ENCODE measurements at places on chromosomes 7 and 10. TPM values are rescaled to one million over a fixed set of nuclear protein-coding genes. Genes with fewer than 3 reads are reported as not detected.
A peak's percentile ranks its signal among the peaks of the same experiment; 100 is the strongest.

DNA sequence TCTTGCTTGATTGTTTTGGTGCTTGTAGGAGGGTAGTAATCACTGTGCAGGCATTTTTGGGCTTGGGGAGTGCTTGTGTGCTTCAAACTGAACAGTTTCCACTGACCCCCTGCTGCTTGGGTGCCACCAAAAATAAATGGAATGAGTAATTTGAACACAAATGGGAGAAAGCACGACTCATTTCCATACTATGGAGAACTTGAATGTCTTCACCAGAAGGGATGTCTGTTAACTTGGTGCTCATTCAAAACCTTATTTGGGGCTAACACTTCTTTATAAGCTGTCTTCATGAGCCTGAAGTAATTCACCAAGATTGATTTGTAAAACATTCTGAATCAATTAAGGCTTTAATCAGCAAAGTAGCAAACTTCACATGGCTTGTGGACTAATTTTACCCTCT lies 560.3 kb downstream of the SDK1 start:
- DNase-seq = no peak

- DNase-seq = no peak
These were observed 10.9 kb downstream of the JAKMIP3 start for GRCh38 chr10:132076578-132077081.

DNA sequence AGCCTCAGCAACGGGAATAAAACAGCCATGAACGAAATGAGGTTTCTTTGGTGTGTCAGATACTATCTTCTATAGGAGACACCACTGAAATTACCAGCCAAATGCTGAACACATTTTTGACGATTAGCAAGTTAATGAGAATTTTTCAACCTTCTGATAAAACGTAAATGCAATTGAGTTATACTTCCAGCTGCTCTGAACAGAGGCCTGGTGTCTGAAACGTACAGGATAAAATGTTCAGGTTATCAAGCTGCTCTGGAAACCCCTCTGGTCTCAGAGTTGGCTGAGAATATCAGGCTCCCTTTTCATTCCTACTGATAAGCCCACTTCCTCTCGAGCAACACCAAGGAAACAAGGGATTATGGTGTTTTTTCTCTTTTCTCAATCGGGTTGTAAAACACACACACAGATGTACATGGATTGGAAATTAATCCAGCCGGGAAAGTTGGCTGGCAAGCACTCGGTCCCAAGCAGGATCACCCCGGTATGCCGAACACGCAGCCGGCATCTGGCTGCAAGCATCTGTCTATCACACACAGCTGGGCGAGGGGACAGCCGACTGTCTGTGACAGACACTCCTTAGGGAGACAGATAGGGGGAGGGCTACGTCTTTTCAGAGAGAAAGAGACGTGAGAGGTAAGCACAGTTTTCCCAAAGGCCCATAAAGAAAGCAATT lies 171.8 kb downstream of the PRKAG2 start:
- no peak for DNase-seq

GRCh38 chr7:79774150-79774549 lies 320.7 kb upstream of the MAGI2 start:
- no peak for DNase-seq

DNA sequence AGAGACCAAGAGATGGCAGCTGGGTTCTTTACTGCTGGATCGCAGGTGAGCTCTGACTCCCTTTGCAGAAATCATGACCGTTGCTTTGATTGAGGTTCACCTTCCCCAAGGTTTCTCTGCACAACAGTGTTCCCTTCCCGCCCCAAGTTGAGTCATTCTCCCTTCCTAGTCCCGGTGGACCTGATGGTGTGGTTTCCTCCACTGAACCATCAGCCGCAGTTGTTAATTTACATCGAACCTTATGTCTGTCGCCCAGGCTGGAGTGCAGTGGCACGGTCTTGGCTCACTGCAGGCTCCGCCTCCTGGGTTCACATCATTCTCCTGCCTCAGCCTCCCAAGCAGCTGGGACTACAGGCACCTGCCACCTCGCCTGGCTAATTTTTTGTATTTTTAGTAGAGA lies 5.8 kb downstream of the ZSCAN25 start:
- DNase-seq = no peak

- no peak for DNase-seq
These were observed 43.3 kb upstream of the HBP1 start for GRCh38 chr7:107125475-107125874.

DNA sequence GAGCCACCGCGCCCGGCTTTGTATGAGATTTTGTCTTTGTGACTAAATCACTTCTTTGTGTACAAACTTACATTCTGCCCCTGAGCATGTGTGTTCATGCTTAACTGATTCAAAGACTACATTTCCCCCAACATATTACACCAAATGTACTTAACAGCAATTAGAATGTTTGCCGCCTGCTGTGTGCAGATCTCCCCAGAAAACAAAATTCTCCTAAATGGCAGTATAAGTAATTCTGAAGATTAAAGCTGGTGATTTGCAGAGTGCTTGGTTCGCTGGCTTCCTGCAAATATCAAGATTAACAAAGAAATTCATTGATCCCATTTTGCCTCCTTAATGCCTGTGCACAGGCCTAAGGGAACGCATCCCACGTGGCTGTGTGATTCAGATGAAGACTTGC lies 230.3 kb downstream of the GALNT17 start:
- no peak for DNase-seq

DNA sequence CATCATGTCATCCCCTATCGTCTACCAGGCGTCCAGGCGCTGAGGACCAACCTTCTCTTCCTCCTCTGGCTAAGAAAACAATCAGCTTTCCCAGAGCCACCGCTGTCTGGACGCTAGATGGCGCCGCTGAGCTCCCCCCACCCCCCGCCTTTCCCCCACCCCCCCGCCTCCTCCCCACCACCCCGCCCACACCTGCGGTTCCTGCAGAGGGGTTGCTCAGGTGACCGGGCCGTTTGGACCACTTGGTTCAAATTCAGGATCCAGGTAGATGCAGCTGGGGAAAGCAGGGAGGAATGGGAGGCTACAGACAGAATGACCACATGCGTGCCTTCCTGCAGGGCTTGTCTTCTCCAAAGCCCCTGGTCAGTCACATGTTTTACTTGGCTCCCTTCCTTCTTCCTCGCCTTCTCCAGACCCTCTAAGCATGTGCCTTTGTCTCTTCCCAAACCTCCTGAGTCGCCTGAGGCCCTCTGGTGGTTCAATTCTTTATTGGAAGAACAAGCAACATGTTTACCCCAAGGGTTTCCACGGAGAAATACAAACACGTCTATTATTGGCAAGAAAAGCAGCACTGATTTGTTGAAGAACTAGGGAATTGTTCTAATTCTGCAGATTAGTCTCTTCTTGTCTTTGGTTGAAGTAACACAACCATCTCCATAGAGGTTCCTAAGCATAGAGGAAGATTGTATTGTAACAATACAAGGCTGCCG lies 24.7 kb downstream of the AOC1 start:
- DNase-seq = peak; percentile 82

- DNase-seq = no peak
These were observed 125.3 kb upstream of the CELF2 start for GRCh38 chr10:10892290-10892875.

- no peak for DNase-seq
These were observed 28.1 kb downstream of the OAT start for GRCh38 chr10:124390471-124391187.

LGI1 gene
- total RNA-seq = 4.2 TPM

DNA sequence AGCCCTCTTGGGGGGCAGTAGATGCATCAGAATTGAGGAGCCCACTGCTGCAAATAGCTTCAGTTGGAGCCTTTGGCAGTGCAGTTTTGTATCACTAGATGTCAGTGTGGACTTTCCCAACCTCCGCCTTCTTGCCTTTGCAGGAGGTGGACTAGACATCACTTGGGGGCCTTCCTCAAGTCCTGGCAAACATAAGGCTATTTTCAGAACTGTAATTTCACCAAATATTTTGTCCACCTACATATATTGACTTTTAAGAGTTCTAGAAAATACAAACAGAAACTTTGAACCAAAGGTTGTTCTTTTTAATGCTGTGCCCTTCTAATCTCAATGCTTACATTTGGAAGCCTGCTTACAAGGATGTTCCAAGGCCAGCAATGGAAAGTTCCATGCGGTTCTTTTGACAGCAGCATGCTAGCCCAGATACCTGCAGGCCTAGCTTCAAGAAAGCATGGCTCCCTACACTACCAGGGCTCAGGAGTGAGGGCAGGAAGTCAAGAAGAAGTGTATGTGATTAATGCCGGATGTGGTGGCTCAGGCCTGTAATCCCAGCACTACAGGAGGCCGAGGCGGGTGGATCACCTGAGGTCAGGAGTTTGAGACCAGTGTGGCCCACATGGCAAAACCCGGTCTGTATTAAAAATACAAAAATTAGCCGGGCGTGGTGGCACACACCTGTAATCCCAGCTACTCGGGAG lies 8.0 kb upstream of the ZNRF2 start:
- DNase-seq = peak; percentile 45

DNA sequence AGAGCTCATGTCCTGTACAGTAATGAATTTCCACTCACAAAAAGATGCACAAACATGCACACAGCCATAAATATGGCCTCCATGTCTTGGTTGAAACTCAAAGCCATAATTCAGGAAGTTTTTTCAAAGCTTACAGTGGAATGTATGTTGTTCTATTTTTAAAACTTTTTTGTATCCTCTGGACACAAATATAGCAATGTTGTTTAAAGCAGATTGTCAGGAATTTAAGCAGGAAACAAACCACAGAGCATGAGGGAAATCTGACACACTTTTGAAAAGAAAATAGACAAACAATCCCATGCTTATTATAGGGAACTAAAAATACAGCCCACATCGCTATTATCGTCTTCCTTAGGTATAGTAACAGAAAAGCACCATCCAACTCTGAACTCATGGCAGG lies 21.5 kb downstream of the LRRN3 start:
- no peak for DNase-seq

MINDY4 gene
- total RNA-seq = 23.1 TPM

DNA sequence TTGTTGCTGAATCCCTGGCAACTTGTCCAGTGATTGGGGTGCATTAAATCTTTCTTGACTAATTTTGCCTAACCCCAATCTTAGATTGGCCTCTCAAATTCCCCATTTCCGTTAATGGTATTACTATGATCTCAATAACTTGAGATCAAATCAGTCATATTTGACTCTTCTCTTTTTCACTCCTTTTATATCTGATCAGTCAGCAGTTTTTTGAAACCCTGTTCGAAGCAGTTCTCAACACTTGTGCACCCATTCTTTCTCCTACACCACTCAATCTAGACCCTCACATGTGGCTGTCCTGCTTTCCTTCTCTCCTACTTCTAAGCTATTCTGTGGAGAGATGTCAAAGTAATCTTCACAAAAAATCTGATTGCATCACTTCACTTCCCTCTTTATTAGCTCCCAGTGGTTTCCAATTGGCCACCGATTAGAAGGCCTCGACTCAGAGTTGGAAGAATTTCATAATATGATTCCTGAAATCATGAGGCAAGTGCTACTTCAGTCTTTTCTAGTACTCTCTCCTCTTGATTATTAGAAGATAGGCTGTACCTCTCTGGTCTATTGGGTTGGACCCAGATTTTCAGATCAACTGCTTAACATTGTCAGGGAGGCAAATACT lies 128.9 kb downstream of the ZNF365 start:
- no peak for DNase-seq

AKR1C4 gene
- total RNA-seq = 9.1 TPM

GRCh38 chr7:80335511-80336231 lies 176.2 kb downstream of the GNAT3 start:
- no peak for DNase-seq

- DNase-seq = no peak
These were observed 120.9 kb downstream of the PLXNA4 start for GRCh38 chr7:132455378-132455777.

IKZF1 gene
- total RNA-seq = 17.4 TPM

DENND11 gene
- 23.0 TPM for total RNA-seq

GRCh38 chr7:138350701-138351357 lies 109.2 kb upstream of the TRIM24 start:
- no peak for DNase-seq

DNA sequence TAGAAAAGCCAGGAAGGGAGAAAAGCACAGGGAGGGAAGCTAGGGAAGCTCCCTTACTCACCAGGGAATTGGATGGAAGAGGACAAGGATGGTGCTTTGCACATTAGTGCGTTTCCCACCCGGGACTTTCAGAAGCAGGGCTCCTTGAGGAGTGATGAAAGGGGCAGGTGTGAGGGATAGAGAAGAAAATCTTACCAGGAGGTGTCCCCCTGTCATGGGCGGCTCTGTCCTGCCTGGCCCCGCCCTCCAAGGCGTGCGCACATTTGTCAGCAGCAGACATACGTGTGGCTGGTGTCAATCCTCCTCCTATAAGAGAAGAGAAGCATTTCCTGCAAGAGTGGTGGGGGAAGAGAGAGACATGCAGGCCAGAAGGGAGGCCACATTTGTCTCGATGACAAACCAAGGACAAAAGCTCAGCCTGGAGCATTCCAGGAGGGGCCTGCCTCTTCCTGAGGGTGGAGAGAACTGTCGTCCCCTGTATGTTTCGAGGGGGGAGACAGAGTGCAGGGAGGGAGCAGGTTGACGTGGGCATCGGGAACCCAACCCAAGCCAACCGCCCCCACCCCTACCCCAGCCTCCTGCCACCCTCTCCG lies 47.4 kb upstream of the COMTD1 start:
- no peak for DNase-seq

- DNase-seq = no peak
These were observed 146.5 kb upstream of the AOAH start for GRCh38 chr7:36870625-36871354.

CALML3 gene
- total RNA-seq = not detected

DNA sequence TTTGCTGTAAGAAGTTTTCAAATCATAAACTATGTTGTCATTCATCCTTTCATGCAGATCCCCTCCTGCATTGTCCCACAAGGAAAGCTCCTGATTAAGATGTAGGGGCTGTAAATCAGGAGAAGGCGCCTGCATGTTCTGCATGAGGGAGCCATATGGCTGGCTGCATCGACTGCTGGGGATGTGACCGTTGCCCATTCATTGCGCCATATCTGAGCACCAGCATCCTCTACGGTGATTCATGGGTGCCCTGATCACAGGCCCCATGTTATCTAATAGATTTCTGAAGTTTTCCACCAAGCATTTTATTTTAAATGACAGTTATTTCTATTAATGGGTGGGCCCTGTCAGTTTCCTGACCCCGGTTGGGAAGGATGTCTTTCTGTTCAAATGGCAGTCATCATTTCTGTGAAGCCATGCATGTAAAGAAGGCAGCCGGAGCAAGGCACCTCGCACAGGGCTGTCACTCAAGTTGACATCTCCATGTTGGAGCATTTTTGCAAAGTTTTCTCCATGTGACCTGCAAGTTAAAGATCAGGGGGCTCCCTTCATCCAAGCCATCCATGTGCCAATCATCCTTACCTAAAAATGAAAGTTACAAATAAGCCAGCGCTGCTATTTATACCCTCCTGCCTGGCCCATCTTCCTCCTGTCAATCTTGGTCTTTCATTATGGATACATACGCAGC lies 128.8 kb downstream of the TEX36 start:
- DNase-seq = no peak

Measured in mucosa of gallbladder (tissue), 1 donor.